ENCODE measurements at places on chromosomes 3 and 15.

DNA sequence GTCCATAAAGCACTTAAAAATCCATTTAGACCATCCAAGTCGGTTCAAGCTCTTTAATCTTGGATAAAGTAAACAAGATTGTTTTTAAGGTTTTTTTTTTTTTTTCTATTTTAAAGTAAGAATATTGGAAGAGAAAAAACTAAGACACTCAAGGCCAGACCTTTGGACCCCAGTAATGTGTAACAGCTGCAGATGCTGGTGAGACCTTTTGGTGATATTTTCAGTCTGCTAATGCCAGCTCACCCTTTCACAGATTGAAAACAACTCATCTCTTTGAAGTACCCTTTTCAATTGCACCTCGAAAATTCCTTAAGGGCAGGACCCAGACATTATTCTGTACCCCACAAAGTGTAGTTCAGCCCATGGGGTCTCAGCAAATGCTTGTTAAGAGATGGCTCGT is 260.7 kb upstream of the CTNNB1 start:
- DNase-seq = no peak

- DNase-seq = no peak
Observed at GRCh38 chr15:56598991-56599390, 134.1 kb upstream of the MNS1 start.

DNA sequence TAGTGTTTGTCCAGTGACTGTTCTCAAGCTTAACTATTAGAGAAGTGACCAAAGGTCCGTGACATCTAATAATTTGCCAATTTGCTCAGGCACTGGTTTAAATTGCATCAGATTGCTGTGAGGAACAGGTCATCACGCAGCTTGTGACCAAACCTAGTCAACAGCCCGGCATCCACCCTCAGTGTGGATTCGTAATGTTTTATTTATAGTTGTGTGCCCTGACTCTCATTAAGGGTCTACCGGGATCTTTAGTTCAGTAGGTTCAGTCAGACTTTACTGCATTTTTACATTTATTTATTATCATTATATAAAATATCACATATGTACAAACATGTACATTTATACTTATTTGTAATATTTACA is 46.4 kb upstream of the PGPEP1L start:
- DNase-seq = no peak

DNA sequence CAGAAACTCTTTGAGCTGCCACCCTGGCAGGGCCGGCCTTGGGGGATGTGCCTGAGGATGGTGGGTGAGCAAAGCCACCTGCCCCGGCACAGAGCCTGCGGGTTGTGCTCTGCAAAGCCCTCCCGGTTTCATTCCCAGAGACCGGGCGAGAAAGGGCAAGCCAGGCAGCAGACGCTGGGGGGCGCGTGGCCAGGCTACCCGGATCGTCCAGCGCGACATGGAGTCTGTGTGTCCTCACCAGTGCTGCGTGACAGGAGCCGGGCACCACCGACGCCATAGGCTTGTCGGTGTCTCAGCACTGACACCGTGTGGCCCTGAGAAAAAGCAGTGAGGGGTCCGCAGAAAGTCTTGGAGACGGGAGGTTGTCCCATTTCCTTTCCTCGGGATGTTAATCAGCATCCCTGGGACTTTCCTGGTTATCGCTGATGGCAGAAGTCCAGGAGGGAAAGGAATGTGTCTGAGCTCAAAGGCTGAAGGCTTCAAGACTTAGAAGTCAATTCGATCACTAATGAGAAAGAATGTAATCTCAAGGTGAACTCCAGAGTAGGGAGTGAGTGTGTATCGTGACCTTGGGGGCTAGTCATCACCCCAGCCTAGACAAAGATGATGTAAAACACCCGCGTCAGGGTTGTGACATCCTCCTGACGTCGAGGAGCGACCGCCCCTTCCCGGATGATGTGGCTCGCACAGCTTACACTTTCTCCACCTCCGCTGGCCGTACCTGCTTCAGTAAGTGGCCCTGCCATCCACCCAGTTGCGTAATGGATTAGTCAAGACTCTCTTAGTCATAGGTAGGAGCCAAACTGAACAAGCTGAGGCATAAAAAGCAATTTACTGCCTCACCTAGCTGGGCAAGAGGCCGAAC is 36.3 kb upstream of the PLA2G4E start:
- DNase-seq = peak; percentile 39

- DNase-seq = peak; percentile 95
Observed at GRCh38 chr15:64387562-64388168, at the start of gene TRIP4. TRIP4 (plus strand) TSS chr15:64387836; CDS start chr15:64387864, 28 bp downstream.

DNA sequence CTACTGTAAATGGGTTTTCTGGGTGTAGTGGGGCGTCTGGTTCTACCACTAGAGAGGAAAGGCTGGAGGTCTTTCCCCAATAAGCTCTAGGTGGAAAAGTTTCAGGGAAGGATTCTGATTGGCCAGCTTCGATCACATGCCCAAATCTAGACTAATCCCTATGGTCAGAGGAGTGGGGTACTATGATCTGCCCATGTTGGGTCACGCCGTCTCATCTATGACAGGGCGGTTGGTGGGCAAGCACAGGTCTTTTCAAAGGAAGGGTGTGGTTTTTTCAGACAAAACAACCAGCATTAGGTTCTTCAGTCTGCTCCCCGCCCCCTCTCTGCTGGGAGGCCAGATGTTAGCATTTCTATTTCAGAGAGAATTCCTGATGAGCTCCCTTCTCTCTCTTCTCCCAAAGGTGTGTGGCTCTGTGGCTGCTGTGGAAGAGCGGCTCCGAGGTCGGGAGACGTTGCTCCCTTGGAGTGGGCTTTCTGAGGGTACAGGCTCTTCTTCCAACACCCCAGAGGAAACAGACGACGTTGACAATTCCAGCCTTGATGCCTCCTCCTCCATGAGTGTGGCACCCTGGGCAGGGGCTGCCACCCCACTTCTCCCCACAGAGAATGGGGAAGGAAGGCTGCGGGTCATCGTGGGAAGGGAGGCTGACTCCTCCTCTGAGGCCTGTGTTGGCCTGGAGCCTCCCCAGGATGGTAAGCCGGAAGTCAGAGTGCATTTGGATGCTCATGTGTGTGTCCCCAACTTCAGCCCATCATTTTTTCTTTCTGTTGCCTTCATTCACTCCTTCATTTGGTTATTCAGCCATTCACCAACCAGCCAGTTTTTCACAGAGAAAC is 9.7 kb upstream of the TATDN2 start:
- DNase-seq = peak; percentile 39

DNA sequence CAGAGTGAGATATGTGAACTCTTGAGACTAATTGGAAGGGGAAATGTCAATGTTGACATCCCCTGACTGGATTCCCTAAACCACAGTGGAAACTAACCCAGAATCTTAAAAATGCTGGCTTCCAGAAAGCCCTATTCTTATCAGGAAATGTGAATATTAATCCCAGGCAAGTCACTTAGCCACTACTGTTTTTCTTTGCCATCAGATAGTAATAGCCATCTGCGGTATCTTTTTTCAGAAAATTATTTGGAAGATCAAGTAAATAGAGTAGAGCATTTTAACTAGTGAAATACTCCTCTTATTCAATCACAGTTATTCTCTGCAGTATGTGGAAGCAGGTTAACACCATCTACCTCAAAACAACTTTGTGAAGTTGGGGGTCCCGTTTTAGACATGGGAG is 318.9 kb downstream of the RORA start:
- no peak for DNase-seq

DNA sequence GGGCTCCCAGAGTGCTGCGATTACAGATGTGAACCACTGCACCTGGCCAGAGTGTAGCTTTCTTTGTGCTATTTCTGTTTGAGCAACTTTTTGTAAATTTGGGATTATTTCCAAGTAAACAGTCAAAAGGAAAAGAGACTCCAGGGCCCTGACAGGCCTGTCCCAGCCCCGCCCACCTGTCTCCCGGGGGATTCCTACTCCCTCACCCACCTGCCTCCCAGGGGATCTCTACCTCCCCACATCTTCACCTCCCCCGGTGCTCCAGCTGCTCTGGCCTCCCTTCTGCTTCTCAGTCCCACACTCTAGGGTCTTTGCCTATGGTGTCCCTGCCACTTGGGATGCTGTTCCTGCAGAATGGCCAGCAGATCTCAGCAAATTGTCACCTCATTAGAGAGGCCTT is 7.0 kb downstream of the RHCG start:
- DNase-seq = no peak

GRCh38 chr3:120432150-120432860 is 18.5 kb downstream of the FSTL1 start:
- DNase-seq = no peak

DNA sequence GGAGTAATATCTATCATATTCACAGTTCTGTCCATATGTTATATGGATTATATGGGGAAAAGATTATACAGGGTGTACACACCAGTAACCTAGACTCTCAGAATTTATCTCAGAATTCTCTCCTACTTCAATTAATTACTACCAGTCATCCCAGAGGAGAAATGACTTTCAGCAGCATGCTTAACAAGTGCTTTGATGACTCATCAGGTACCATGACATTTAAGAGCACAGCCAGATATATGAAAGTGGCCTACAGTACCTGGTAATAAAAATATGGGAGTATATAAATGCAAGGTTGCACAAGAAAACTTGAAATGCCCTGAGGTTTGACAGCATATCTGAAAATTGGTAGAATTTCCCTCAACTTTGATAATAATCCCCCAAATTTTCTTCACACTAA is 1273.0 kb downstream of the OTOL1 start:
- DNase-seq = no peak

DNA sequence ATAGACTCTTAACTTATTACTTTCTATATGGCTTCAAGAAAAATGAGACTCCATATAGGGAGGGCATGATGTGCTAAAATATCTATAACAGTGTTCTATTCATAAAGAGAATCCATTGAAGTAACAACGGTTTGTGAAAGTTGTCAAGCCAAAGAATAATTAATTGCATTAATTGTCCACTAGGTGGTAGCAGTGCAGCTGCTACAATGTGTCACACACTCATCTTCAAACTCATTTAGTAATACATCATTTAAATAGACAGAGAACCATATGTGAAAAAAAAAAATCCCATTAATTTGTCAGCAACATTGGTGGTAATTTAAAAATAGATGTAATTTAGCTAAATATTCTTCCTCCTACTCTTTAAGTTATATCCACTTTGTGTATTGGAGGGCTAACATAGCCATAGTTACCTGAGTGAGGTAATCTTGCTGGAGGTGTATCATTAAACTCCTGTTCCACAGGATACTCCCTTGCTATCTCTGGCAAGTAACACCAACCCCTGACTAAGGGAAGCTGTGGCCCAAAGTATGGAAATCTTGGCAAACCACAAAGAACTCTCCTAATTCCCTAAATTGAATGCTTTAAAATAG is 3.7 kb upstream of the CPA3 start:
- no peak for DNase-seq

DNA sequence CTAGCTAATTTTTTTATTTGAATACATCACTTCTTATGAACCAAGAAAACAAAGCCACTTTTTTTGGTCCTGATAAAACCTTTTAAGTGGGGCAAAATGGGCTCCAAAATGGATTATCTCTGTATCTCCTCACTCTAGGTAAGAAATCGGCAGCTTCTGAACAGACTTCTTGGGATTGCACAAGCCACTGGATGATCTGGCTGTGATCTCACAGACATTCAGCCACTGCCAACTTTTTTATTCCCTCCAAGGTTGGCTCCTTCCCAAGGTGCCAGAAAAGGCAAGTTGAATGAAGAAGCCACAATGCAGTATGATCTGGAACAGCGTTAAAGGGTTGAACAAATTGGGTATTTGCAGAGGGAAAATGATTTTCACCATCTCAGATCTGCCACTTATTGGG is 73.2 kb downstream of the PRICKLE2 start:
- DNase-seq = no peak

DNA sequence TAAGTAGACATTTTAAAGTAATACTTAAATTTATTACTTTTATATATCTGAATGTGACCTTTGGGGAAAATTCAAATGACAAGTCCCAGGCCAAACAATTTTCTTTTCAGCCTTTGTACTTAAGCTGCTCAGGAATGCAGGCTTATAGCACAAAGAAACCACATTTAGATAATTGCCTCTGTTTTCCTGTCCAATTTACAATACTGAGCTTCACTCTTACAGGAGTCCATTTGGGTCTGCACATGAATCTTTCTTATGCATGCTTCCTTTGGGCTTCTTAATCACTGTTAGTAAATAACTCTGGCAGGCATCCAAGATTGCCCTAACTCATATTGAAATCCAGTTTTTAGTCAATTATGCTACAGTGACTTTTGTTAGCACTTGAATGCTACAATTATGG is 459.4 kb upstream of the TGFBR2 start:
- DNase-seq = no peak

- DNase-seq = no peak
Observed at GRCh38 chr3:55458181-55458790, 28.8 kb downstream of the WNT5A start.

DNA sequence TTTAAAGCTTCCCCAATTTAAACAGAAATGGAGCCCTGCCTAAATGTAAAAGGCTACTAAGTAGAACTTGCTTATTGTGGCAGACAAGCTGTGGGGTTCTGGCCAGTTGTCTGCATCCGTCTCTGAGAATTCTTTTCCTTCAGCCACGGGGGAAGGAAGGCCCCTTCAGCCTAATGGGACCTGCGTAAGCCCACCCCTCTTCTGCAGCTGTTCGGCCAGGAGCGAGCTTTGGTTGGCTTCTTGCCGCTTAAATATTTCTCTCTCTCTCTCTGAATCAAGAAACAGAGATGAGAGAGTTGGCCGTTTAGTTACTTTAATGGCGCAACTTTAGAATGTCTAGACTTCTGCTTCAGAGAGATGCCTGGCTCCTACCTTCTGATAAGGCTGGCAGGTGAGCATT is 151.7 kb upstream of the PROK2 start:
- DNase-seq = no peak

GRCh38 chr3:27342267-27342666 is 26.9 kb downstream of the NEK10 start:
- no peak for DNase-seq

GRCh38 chr3:109131276-109131675 is 5.2 kb upstream of the C3orf85 start:
- no peak for DNase-seq

DNA sequence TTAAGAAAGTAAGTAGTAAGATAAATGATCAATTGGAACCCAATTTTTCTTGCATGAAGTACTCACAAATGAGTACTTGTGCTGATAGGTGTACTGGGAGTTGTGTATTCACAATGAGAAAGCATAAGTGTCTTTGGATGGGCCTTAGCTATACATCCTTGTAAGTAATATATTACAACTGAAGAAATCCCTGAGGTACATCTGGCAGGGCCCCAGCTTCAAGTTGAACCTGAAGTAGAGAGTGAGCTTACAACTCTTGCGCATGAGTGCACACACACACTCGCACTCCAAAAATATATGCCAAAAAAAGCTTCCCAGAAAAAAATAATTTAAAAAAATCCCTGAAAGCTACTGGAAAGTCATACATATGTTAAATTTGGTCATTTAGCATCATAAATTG is 222.5 kb downstream of the ROBO2 start:
- DNase-seq = no peak

DNA sequence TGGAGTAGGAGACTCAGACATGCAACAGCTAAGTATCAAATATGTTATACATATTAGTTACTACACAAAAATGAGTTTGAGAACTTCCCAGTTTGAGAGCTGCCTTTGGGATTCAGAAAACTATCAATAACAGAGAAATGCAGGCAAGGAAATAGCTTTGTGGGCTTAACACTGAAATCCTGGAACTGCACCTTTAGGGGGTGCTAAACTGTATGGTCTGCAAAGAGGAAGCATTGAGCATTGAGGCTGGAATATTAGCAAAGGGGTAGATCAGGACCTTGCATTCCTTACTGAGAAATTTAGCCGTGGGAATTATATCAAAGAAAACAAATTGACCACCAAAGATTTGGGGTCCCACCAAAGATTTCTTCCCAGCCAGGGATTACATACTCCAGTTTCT is 580.0 kb downstream of the ZNF385D start:
- no peak for DNase-seq

- no peak for DNase-seq
Observed at GRCh38 chr3:167872941-167873340, 137.4 kb downstream of the SERPINI1 start.
